ENCODE measurements at places on chromosomes 3 and 15. TPM values are rescaled to one million over a fixed set of nuclear protein-coding genes. Genes with fewer than 3 reads are reported as not detected.

- peak; percentile 31 for DNase-seq
These were observed 87.3 kb upstream of the C15orf61 start for GRCh38 chr15:67433495-67434099.

ATP8B4 gene
- not detected for total RNA-seq

NLGN1 gene
- total RNA-seq = 10.0 TPM

FES gene
- total RNA-seq = 13.7 TPM

DNA sequence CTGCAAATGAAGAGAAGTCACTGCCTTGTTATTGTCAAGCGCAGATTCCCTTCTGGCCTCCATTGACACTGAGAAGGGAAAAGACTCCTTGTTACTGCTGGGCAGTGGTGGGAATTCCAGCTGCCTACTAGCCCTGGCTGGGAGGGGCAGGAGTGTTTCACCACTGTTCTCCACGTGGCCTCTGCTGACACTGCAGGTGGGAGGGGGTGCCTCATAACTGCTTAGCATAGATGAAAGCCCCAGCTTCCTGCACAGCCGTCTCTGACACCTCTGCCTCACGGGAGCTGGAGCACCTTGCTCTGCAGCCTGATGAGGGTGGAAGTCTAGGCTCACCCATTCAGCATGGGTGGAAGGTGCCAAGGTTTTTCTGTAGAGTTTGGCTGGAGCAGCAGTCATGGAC, 52.1 kb downstream of the TM2D3 start:
- no peak for DNase-seq

DNA sequence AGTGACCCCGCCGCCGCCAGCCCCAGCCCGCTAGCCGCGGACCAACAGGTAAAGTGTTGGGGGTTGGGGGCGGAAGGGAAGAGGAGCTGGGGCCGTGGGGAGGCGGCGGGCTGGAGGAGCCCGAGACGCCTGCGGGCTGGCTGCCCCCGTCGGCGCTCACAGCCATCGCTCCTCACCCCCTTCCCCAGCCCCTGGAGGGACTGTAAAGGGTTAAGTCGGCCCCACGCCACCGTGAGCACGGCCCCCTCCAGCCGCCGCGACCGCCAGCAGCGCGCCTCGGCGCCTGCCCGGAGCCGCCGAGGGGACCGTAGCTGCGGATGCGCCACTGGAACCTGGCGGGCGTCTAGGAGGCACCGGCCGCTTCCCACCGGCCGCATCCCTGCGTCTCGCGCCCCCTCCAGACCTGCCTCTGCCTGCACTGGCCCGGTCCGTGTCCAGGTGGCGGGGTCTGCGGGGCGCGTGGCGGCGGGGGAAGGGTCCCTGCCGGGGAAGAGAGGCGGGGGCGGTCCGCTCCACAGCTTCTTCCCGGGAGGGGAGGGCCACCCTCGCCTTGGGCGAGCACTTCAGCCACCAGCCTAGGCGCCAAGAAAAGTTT, 522 bp downstream of the MED12L start:
- peak; percentile 21 for DNase-seq

- DNase-seq = no peak
These were observed 2.8 kb downstream of the SEC62 start for GRCh38 chr3:169969174-169970095.

FANCD2OS gene
- total RNA-seq = not detected

GRCh38 chr3:46422617-46423016, 15.6 kb downstream of the CCRL2 start:
- DNase-seq = peak; percentile 88

ZNF385D gene
- 0.44 TPM for total RNA-seq

DNA sequence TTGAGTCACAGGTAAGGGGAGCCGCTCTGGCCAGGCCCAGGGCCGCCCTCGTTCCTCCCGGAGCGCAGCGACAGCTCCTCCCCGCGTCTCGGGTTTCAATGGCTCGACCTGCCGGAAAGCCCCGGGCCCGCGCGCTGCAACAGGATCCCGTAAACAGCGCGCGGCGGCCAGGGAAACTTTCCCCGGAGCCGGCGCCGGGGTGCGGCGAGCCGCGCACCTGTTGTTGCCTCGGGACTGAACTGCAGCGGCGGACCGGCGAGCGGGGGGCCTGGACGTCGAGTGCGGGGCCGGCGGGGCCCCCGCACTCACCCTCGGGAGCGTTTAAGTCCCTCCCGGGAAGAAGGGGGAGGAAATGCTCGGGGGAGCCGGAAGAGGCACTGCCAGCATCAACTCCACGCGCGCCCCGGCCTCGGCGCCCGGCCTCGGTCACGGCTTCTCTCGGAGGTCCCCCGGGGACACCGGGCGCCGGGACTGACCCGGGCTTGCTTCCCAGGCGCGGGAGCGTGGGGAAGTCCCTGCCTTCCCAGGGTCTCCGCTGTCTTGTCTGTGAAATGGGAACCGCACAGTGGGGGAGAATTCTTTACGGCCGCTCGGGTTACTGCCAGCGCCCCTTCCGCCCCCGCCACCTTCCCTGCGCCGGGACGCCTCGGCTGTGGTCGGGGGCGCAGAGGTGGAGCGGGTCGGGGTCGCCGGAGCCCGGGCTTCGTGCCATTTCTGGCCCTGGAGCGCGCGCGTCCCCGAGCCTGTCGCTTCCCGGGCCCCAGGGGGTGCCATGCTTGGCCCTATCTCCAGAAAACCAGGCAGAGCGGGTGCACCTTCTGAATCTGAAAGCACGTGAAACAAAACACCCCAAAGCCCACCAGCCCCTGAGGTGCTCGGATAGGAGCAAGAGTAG, 7.5 kb upstream of the PGPEP1L start:
- DNase-seq = peak; percentile 71

ALDH1A3 gene
- total RNA-seq = 1,090 TPM

DNA sequence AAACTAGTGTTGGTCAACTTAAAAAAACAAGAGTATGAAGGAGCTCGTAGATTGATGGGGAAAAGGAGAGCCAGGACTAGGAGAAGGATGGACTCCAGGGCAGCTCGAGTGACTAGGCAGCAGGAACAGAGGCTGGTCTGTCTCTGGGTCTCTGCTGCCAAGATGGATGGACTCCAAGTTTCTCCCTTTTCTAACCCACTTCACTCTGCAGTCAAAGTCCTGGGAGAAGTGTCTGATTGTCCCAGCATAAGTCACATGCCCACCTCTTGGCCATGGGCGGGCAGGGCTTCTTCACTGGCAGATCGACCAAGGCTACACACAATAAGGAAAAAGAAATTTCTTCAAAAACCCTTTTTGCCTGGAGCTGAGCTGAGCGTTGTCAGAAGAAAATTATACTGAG, 9.2 kb upstream of the EPB42 start:
- DNase-seq = no peak

XCR1 gene
- not detected for total RNA-seq

DNA sequence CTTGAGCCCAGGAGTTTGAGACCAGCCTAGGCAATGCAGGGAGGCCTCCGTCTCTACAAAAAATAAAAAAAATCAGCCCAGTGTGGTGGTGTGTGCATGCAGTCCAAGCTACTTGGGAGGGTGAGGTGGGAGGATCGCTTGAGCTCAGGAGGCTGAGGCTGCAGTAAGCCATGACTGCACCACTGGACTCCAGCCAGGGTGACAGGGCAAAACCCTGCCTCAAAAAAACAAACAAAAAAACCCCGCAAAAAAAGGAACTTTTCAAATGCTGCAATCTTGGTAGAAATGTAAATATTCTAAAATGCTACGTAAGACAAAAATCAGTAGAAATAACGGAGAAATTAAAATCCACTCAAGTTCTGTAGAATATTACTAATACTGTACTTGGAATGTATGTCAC, 108.1 kb upstream of the MELTF start:
- DNase-seq = peak; percentile 49

DNA sequence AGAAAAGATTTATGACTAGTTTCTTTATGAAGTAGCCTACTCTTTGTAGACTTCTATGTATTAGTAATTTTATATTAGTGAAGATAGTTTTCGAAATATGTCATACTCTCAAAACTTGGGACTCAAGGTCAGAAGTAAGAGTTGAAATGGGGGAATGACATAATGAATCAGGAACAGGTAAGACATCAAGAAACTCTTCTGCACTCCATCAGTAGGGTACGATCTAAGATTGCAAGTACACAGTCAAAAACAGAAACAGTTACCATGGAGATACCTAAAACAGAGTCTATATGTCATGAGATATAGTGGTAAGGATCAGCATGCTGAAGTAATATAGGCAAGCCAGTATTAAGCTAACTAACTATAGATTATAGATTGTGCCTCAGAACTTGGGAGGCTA, 187.0 kb upstream of the MLF1 start:
- no peak for DNase-seq

CD80 gene
- total RNA-seq = not detected

C3orf85 gene
- not detected for total RNA-seq

USP8 gene
- total RNA-seq = 81.2 TPM

DNA sequence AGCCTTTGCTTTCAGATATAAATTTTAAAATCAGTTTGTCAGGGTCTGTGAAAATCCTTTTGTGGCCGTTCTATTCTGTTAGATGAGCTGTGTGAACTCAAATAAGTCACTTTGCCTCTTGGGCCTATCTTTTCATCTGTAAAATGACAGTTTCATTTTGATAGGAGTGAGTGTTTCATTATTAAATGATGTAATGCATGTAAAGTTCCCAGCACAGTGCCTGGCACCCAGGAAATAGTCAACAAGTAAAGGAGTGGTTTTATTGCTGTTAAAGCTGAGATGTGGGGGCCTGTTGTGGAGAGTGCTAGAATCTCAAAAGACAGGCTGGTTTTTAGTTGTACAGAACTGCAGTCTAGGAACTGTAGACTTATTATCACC, 394.5 kb upstream of the CFAP20DC start:
- no peak for DNase-seq

- no peak for DNase-seq
These were observed 201.9 kb downstream of the TNIK start for GRCh38 chr3:171258316-171258715.

DNA sequence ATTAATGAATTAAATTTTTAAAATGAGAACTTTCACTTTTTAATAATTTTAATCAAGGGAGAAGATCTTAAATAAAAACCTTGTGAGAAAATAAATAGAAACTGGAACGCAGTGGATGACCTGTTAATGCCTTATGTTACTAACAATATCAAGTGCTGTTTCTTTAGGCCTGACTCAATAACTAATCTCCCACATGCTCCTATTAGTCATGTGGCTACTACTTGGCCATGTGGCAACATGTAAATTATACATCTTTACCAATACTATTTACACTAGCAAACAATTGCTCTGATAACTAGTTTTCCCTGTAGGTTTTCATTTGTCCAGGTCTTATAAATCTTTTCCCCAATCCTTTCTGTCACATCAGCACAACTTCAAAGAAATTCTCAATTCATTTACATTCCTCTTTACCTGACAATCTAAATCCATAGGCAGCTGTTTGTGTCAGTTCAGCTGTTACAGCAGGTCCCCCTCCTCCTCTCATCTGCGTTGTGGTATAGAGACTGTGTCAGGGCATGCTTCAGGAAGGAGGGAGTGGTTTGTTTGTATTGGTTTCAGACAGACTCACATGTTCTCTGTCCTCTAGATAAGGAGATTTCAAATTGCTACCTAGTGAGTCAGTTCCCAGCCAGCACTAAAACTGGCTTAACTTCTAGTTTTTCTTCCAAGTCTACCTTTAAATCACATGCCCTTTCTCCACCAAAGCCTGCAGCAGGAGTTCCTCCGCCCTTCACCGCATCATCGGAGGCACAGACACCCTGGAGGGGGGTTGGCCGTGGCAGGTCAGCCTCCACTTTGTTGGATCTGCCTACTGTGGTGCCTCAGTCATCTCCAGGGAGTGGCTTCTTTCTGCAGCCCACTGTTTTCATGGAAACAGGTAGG, 11.3 kb upstream of the C3orf52 start:
- DNase-seq = peak; percentile 69

DNA sequence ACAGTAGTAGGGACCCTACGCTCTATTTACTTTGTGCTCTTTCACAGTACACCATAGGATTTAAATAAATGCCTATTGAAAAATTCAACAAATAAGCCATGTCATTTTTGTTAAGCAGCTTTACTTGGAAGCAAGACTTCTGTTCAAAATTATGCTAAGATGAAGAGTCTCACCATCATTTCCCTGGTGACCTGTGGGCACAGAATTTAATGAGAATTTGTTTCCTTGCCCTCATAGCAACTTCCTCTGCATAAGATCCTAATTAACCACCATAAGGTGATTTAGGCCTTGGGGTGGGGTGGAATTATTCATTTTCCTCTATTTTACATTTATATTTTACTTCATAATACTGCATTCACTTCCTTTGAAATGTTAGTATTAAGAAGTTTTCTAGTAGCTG, 70.5 kb downstream of the CHL1 start:
- DNase-seq = no peak

- DNase-seq = no peak
These were observed 28.4 kb upstream of the LIMD1 start for GRCh38 chr3:45566196-45566595.

GOLGA8S gene
- not detected for total RNA-seq

ALG1L2 gene
- not detected for total RNA-seq

EOGT gene
- 10.8 TPM for total RNA-seq

CYP19A1 gene
- 0.69 TPM for total RNA-seq

SPINT1 gene
- total RNA-seq = not detected

GRCh38 chr3:172101107-172101506, 61.7 kb downstream of the FNDC3B start:
- DNase-seq = no peak

ASB14 gene
- not detected for total RNA-seq

DNA sequence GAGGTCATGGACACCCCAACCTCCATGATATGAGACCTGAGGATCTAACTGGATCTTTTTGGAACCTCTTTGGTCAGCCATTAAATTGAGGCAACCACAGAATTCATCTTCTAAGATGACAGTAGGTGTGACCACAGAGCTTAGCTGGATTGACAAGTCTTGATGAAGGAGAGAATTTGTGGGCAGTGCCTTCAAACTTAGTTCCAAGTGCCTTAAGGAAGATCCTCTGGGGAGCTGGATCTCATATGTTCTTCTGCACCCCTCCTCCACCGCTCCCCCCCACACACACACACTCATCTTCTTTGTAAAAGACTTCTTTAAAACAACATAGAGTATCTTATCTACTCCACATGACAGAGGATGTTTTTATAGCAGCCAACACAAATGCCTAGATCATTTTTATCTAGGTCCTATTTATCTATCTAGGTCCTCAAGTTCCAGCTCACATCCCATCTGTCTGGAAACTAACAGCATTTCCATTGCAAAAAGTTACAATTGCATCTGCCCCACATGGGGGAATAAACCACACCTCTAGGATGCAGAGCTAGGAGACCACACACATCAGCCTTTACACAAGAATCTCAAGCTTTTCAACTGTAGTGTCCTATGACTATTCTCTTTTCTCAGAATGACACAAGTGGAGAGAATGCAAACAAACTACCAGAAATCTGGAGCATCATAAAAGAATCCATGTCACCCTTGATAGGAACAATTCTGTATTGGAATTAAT, 37.4 kb downstream of the WWTR1 start:
- no peak for DNase-seq

KY gene
- total RNA-seq = not detected

- DNase-seq = no peak
These were observed 16.9 kb upstream of the CLDN1 start for GRCh38 chr3:190339130-190339529.

DNA sequence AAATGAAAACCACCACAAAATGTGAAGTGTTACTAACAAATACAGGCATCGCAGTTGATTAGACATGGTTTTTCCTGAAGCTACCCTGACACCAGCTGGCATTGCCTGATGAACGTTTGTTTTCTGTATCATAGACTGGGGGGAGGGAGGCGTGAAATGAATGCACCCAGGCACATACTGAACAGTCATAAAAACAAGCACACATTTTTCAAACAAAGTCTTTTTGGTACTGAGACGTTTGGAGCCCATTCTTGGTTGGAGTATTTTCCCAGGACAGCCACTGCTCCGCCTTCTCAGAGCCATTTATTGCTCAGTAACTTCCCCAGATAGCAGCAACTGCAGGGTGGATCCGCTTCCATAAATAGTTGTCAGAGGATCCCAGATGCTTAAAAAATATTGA, 52.4 kb downstream of the KLF13 start:
- no peak for DNase-seq
